Thymus (tissue), 14 donors: ENCODE measurements at places on chromosomes 1 and 21.

GRCh38 chr1:234185438-234185837, 187.8 kb upstream of the COA6 start:
- no peak for DNase-seq

DNA sequence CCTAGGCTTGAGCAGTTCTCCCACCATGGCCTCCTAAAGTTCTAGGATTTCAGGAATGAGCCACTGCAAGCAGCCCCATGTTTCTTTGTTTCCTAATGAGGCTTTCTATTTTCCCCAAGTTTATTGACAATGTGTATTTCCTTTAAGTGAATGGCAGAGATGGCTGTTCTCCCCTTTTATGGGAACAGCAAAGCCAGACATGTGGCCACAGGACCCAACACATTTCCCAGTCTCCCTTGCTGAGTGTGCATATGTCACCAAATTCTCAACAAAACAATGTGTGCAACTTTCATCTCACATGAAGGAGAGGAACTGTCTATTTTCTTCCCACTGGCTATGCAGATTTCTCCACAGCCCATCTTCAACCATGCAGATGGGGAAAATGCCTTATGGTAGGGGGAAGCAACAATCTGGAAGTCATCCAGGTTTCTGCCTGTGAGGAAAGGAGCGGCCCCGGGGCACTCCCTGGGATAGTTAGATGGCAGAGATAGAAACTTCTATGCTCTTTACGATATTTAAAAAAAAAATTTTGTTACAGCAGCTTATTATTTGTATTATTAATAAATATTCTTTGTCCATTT, 28.6 kb upstream of the MAP10 start:
- DNase-seq: no peak

GRCh38 chr1:234600418-234601281, 9.3 kb downstream of the IRF2BP2 start:
- DNase-seq: no peak

GRCh38 chr1:244970744-244971551, 106.6 kb upstream of the HNRNPU start:
- peak; percentile 93 for DNase-seq

DNA sequence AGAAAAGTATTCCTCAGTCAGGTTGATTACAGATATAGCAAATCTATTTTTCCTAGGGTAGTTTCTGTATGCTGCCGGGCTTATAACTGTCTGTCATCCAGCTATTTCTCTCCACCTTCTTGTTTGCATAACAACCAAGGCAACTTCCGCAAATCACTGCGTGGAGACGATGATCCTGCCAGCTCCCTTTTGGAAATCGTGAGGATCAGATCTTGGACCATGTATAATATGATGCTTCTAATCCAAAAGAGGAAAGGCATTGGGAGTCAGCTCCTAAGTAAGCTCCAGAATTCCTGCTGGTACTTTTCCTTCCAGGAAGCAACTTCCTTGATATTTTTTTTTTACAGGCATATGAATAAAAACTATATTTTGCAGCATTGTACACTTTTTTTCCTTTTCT, 445 bp upstream of the RGS4 start:
- DNase-seq: no peak
